Dermis blood vessel endothelial cell (primary cell): ENCODE measurements at places on chromosomes 1 and 21. TPM values are rescaled to one million over a fixed set of nuclear protein-coding genes. Genes with fewer than 3 reads are reported as not detected.

Gene ANGPTL3
- not detected in 2 replicates for total RNA-seq

Gene RIIAD1
- not detected in 2 replicates for total RNA-seq

Gene CLEC20A
- total RNA-seq = 0.09 TPM in 1 of 2 replicates, not detected in the other

Gene SLAMF9
- not detected in 2 replicates for total RNA-seq

Gene SPRR3
- not detected in 2 replicates for total RNA-seq

Gene LYPD8
- total RNA-seq = 0.17 and 0.23 TPM in 2 replicates

Gene HES2
- 9.9 and 14.1 TPM in 2 replicates for total RNA-seq

Gene CLDN17
- total RNA-seq = not detected in 2 replicates

Gene PRAMEF14
- total RNA-seq = not detected in 2 replicates

Gene IFNLR1
- under 0.01 and 0.05 TPM in 2 replicates for total RNA-seq

Gene CLCA4
- not detected in 2 replicates for total RNA-seq

Gene FALEC
- total RNA-seq = not detected in 2 replicates

Gene ATP1B1
- total RNA-seq = 6.3 and 8.5 TPM in 2 replicates

Gene DNAJC28
- 1.9 and 2.6 TPM in 2 replicates for total RNA-seq

Gene AADACL4
- total RNA-seq = not detected in 2 replicates

Gene CLSTN1
- total RNA-seq = 72.0 and 110 TPM in 2 replicates

Gene LDLRAD1
- not detected in 2 replicates for total RNA-seq

Gene RCSD1
- 49.2 and 55.7 TPM in 2 replicates for total RNA-seq

Gene CELA3A
- total RNA-seq = not detected in 2 replicates

Gene PCSK9
- total RNA-seq = 0.70 TPM in 1 of 2 replicates, not detected in the other

Gene ETV3L
- total RNA-seq = not detected in 2 replicates

Gene FCRL3
- not detected in 2 replicates for total RNA-seq

Gene RAB13
- 104 and 112 TPM in 2 replicates for total RNA-seq

Gene SH2D1B
- 0.05 TPM in 1 of 2 replicates, not detected in the other for total RNA-seq

Gene ZNF326
- total RNA-seq = 9.3 and 9.9 TPM in 2 replicates

Gene LCE4A
- not detected in 2 replicates for total RNA-seq

Gene TDRD5
- not detected in 2 replicates for total RNA-seq

Gene AMY2A
- not detected in 2 replicates for total RNA-seq

Gene ESRRG
- total RNA-seq = 0.05 TPM in 1 of 2 replicates, not detected in the other

Gene DHX9
- total RNA-seq = 166 and 255 TPM in 2 replicates

Gene HAPLN2
- not detected in 2 replicates for total RNA-seq

Gene TFAP2E
- 0.14 and 0.17 TPM in 2 replicates for total RNA-seq

Gene C1orf94
- not detected in 2 replicates for total RNA-seq

Gene DCST1
- total RNA-seq = not detected in 2 replicates

Gene PTPN7
- total RNA-seq = 0.09 and 0.68 TPM in 2 replicates

Gene MROH7
- 0.17 TPM in 1 of 2 replicates, not detected in the other for total RNA-seq

Gene SIPA1L2
- total RNA-seq = 11.1 and 25.7 TPM in 2 replicates

Gene BEND5
- 0.17 and 0.47 TPM in 2 replicates for total RNA-seq

Gene AQP10
- not detected in 2 replicates for total RNA-seq

Gene RGSL1
- total RNA-seq = not detected in 2 replicates

Gene KLF17
- not detected in 2 replicates for total RNA-seq

Gene MYBPH
- total RNA-seq = not detected in 2 replicates

Gene ALX3
- not detected in 2 replicates for total RNA-seq

Gene SHISA4
- total RNA-seq = 9.6 and 15.7 TPM in 2 replicates

Gene FAM163A
- under 0.01 and 0.05 TPM in 2 replicates for total RNA-seq

Gene HSD3B1
- not detected in 2 replicates for total RNA-seq

Gene TRIM67
- total RNA-seq = not detected in 2 replicates

Gene TMEM183A
- 95.8 and 124 TPM in 2 replicates for total RNA-seq
